Glomerular endothelial cell (primary cell): ENCODE measurements at places on chromosomes 7 and 10. TPM values are rescaled to one million over a fixed set of nuclear protein-coding genes. Genes with fewer than 3 reads are reported as not detected.

GRCh38 chr10:78553792-78554191 lies 515.0 kb upstream of the ZMIZ1 start:
- no peak for DNase-seq

The RSU1 gene
- total RNA-seq = 133 and 145 TPM in 2 replicates

The EIF3A gene
- total RNA-seq = 81.2 and 116 TPM in 2 replicates

The CD36 gene
- total RNA-seq = 1.9 and 3.5 TPM in 2 replicates

The KEL gene
- 0.18 TPM in 1 of 2 replicates, not detected in the other for total RNA-seq

GRCh38 chr10:17857040-17857439 lies 47.9 kb downstream of the MRC1 start:
- no peak for DNase-seq

GRCh38 chr10:68046642-68047041 lies 28.4 kb downstream of the HERC4 start:
- DNase-seq = no peak

The C10orf67 gene
- not detected in 2 replicates for total RNA-seq

The WIPF3 gene
- not detected in 2 replicates for total RNA-seq

DNA sequence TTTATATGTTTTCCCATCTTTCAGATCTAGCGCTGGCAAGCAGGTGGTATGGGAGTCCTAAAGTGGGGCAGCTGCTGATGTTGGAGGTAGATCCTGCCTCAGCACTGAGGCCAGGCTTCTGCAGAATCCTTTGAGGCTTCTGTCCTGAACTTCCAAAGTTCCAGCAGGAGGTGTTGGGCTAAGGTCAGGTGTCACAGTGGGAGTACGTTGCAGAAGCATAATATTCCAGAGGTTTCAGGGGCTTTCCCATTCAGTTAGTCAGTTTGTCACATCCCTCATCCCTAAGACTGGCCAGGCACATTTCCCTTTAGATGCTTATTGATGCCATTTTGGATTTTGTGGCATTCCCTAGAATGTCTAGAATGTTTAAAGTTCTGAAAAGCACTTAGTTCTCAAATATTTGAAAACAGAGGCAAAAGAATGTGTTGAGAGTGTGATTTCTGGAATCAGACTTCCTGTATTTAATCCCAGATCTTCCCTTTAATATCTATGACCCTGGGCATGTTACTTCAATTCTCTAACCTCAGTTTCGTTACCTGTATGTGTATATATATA lies 319.1 kb upstream of the PHYHIPL start:
- DNase-seq = no peak

The ITPRIP gene
- 81.5 and 85.1 TPM in 2 replicates for total RNA-seq

DNA sequence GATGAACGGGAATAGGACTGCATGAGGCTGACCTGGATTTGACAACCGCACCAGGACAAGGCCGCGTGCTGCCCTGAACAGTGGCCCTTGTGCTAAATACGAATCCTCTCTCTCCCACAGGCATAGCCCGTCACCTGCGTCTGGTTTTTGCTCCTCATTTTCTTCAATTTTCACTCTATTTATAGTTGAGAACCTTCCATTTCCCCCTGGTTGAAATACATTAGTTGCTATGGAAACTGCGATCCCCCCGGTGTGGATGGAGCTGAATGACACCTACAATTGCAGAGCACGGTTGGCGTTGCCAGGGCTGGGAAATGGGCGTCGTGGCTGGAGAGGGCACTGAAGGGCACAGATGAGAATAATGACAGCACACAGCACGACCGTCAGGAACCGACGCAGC lies 158.6 kb upstream of the PITRM1 start:
- no peak for DNase-seq

The TMEM178B gene
- total RNA-seq = 1.1 and 3.1 TPM in 2 replicates

- no peak for DNase-seq
These were observed 12.4 kb downstream of the TMEM273 start for GRCh38 chr10:49175587-49176309.

DNA sequence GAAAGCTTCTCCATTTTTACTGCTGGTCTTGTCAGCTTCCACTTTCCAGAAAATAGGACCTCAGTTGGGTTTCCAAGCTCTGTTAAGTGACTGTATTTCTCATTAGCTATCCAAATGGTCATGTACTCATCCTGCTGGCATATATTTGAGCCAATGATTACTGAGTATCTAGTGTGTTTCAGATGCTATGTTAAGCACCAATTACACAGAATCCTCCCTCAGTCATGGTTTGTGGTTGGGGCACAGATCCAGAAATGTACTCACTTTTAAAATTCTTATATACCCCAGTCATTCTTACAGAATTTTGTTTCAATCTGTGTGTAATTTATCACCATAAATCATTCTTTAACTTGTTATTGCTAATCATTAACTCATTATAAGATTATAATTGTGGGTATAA lies 362.3 kb upstream of the MTPN start:
- DNase-seq = no peak

DNA sequence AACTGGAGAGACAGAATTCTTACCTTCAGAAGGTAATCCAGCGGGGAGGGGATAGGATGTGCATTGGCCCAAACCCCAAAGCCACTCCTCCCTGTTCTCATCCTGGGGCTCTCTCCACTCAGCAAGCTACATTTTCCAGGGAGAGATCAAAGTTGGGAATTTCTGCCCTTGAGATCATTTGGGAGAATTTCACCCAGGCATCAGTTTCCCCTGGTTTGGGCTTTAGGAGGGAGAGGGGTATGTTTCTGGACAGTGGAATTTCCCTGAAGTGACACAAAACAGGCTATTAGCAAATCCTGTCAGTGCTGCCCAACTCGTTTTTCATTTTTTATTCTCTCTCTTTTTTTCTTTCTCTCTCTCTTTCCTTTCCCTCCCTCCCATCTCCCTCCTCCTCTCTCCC lies 35.7 kb downstream of the CYP17A1 start:
- DNase-seq = no peak

GRCh38 chr10:130758529-130758928 lies 553.0 kb downstream of the TCERG1L start:
- no peak for DNase-seq

The CYP2W1 gene
- not detected in 2 replicates for total RNA-seq

The CFAP58 gene
- total RNA-seq = 1.2 and 1.7 TPM in 2 replicates

- no peak for DNase-seq
These were observed 2.0 kb downstream of the DBF4 start for GRCh38 chr7:87878208-87878735.

GRCh38 chr7:101635484-101635883 lies 6.4 kb upstream of the MYL10 start:
- no peak for DNase-seq

- DNase-seq = no peak
These were observed 1.6 kb downstream of the GHRHR start for GRCh38 chr7:30965372-30965771.
